ENCODE measurements at places on chromosomes 6 and 20.

GRCh38 chr6:37407948-37408347, 25.1 kb upstream of the CMTR1 start:
- peak; percentile 54 for DNase-seq

- no peak for DNase-seq
These were observed 603.5 kb downstream of the UTRN start for GRCh38 chr6:144888621-144889020.

GRCh38 chr20:10524034-10524476, 89.0 kb downstream of the SLX4IP start:
- DNase-seq, result no peak

DNA sequence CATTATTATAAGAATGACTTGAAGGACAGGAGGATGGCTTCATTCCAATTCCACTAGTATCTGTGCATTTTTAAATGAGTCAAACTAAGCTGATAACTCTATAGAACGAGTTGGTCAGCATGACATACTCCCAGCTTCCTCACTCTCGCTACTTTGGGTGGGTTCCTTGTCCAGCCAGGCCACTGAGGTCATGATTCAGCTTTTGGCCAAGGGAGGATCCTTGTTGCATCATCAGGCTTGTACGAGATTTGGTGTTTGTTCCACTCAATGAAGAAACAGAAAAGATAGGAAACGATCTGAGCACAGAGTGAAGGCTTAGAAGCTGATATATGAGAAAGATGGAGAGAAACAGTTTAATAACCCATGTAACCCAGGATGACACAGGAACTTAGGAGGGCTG, 19.8 kb downstream of the NEDD9 start:
- DNase-seq, result no peak

DNA sequence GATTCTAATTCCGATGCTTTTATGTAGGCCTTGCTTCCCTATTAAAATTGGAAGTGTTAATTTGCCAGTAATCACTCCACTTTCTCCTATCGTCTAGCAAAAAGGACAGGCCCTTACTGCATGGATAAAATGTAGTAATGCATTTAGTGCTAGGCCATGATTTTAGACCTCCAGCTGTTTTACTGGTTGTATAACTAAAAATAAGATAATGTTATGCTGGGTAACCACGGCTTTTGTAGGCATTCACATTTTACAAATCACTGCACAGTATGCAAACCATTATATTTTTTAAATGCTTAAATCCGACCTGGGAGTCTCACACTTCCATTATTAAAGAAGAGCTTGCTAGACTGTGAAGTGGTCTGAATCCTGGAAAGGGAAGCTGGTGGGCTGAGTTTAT, 179.5 kb downstream of the TFAP2A start:
- DNase-seq, result no peak

DNA sequence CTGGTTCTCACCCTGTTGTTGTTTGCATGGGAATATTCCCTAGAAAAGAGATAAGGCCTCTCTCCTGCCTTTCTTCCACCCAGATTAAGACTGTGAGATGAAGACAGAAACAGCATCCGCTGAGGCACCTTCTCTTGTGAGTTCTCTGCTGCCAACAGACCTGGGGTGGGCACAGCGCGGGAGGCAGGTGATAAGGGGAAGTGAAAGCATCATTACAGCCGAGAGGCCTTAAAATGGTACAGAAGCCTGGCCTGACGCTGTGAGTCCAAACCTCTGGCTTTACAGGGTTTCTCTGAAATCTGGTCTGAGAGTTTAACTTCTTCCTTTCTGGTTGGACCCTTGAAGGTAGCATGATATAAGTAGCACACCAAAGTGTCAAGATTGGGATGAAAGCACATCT, 21.0 kb upstream of the IYD start:
- no peak for DNase-seq

DNA sequence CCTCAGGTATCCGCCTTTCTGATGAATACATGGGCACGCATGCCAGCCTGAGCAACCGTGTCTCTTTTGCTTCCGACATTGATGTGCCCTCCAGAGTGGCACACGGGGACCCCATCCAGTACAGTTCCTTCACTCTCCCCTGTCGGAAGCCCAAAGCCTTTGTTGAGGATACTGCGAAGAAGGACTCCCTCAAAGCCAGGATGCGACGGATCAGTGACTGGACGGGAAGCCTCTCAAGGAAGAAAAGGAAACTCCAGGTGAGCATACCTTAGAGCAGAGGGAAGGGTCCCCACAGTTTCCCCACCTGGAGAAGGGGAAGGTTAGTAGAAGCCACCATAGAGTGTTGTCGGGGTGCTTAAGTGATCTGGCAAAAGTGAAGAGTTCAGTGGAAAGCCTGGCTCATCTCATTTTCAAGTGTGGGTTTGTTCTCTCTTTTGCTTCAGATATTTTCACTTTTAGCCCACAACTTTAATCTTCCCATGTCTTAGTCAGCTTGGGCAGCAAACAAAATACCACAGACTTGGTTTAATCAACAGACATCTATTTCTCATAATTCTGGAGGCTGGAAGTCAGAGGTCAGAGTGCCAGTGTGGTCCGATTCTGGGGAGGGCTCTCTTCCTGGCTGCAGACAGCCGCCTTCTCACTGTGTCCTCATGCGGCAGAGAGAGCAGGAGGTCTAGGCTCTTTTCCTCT, 133.5 kb upstream of the CLDN20 start:
- no peak for DNase-seq

DNA sequence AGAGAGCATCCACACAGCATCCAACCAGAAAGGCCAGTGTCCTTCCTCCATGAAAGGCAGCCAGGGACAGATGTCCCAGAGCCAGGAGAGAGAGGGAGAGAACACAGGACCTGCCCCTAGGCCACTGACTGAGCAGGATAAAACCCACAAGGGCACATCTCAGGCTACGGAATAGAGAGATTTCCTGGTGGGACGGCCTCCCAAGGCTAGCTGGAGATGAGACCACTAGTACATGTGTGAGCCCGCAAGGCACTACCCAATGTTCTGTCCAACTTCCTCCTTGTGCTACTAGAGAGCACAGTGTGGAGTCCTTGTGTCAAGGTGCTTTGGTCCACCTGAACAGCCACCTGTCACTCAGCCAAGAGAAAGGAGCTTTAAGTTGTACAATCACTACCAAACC, 44.2 kb downstream of the PLCG1 start:
- no peak for DNase-seq

DNA sequence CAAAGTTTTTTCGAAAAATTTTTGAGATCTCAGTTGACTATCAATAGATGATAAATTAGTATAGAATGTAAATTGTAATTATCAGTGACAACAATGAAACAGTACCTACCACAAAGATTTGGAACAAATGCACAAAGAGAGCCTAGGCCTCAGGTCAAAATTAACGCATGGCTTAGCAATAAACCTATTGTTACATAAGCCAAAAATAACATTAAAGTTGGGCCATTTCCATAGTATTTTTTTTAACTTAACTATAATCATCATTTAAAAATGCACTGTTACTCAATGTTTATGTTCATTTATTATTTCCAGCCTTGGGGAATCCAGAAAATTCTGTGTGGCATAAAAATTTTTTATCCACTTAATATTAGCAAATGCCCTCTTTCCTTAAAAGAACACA, 117.0 kb downstream of the EPB41L2 start:
- DNase-seq, result no peak

- no peak for DNase-seq
These were observed 60.4 kb upstream of the ARMH2 start for GRCh38 chr6:24859132-24859531.

DNA sequence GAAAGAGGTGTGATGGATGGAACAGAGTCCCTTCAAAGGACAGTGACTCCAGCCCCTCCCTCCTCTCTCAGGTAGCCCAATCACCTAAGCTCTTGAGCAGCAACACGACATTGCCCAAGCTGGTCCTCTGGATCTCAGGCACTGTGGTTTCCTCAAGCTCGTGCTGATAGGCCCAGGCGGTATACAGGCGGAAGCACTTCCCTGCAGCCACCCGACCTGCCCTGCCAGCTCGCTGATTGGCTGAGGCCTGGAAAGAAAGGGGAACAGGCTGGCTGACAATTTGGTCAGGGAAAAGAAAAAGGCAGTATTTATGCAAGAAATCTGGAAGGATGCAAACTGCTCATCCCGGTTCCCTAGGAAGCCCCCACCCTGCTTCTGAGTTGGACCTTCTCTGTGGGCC, 9.6 kb downstream of the C6orf136 start:
- no peak for DNase-seq

DNA sequence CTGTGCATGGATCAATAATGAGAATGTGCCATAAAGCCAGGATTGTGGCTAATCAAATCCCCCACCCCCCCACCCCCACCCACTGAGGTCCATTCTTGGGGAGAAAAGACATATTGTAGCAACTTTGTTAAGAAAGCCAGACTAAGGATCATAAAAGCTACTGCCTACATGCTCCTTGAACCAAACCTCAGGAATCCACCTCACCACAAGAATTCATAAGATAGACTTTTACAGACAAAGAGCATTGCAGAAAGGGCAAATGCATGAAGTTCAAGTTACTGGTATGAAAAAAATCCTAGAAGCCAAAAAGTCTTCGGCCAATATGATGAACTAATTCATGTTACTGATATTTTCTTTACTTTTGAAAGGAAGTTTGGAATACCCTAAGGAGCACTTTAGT, 187.9 kb upstream of the ARID1B start:
- DNase-seq, result no peak

DNA sequence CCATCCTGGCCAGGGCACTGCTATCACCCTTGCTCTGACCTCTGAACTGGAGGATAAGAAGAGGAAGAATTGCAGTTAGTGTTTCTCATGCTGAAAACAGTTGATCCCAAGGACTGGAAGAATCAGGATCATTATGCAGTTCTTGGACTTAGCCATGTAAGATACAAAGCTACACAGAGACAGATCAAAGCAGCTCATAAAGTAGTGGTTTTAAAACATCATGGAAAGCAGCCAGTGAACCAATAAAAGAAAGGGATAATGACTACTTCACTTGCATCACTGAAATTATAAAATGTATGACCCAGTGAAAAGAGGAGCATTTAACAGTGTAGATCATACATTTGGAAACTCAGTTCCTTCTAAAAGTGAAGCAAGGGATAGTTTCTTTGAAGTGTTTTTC, 47.7 kb downstream of the DNAH8 start:
- no peak for DNase-seq

DNA sequence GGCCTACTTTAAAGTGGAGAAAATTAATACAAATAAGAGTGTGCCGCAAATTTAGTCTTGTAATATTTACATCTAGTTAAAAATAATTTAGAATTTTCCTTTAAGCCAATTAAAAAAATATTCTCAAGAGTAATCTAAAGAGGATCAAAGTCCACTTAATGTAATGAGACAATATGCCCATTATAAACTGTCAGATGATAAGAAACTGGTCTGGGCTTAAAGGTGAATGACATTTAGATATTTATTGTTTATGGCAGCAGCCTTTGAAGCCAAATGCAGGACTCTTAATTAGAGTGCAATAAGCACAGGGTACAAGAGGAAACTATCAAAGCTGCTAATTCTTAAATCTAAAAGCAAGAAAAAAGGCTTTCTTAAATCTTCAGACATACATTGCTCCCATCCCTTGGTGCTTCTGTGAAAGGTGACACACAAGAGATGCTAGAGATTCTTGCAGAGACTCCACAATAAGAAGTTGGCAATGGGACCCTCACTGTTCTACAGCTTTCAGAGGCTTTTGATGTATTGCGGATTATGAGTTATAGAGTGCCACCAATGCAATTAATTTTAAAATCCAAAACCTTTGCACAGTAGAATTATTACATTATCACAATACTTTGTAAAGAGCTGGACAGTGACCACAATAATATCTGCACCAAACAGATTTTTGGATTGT, 116.1 kb downstream of the MAN1A1 start:
- peak; percentile 19 for DNase-seq

DNA sequence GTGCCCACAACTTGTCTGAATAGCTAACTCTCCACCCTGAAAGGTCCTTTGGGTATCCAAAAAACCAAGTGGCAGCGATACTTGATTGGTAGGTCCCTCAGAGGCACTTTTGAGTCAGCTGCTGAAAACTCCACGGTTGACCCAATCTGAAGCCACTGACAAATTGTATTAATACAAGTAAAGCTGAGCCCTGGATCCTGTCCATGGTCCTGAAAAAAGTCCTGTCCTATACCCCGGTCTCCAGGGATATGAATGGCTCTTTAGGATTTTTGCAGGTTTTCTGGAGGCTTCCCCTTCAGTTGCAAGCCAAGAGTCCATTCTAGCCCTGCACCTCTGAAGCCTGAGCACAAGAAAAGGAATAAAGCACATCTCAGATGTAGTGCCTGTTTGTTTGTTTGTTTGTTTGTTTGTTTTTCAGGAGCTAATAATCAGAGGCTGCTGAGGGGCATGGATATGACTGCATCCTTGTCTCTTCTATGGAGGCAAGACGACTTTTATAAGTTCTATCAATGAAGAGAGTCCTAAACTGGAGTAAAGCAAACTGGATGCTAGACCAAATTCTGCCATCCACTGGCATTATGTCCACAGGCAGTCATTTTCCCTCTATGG, 1.7 kb upstream of the SLC12A5 start:
- peak; percentile 44 for DNase-seq

DNA sequence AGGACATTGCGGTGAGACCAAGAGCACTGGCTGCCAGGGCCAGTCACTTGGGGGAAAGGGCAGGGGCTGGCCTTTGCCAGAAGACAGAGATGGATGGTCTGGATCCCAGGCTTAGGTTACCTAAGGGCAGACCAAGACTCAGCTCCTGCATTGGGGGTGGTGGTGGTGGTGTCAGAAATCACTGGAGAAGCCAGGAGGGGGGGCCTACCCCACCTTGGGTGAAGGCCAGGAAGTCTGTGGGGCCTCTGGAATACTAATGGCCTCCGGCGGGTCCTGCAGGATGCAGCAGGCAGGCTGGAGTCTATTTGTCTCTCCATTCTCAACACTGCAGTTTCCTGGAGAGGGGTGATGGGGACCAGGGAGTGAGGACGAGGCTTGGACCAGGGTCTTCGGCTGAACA, 32.8 kb downstream of the CD40 start:
- DNase-seq, result no peak

- peak; percentile 83 for DNase-seq
These were observed 2.5 kb upstream of the BHLHE23 start for GRCh38 chr20:63009045-63009961.

GRCh38 chr6:7784706-7785105, 58.8 kb downstream of the BMP6 start:
- no peak for DNase-seq

DNA sequence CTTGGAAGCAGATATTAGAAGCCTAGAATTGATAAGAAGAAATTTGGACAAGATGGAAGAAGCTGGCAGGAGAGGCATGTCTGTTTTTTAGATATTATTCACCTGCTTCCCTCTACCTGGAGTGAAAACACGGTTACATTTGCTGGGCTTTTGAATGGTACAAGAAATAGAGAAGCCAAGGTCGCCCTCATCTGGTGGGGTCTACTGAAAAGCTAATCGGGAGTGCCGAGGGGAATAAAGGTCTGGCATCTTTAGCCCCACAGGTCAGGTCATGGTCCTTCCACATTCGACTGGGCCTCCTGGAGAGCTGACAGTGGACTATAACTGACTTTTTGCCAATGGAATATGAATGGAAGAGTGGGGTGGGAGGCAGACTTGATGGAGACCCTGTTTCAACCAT, 4.6 kb upstream of the C2 start:
- DNase-seq, result peak; percentile 61

GRCh38 chr20:46666818-46667515, 15.7 kb upstream of the SLC13A3 start:
- no peak for DNase-seq

Data from NCI-H82 (cell line).